ENCODE measurements at places on chromosomes 16 and 17.

GRCh38 chr17:69235338-69236058 lies 6.9 kb upstream of the ABCA10 start:
- DNase-seq: peak; percentile 68

- peak; percentile 93 for DNase-seq
Measured at GRCh38 chr16:30437511-30438046, 7.7 kb upstream of the DCTPP1 start.

DNA sequence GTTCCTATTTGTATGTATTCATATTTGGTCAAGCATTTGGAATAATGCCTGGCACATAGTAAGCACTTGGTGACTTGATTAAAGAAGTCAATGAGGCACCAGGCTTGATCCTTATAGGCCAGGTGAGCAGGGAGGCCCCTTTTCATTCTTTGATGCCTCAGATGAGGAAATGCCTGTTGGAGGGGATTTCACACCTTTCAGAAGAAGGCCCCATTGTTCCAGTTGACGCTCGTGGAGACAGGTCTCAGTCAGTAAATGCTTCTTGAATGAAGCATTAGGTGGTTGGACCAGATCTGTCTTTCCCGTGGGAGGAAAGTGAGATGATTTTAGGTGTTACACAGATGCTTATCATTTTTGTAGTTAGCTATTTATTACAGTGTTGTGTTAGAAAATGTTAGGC lies 13.0 kb downstream of the LCMT1 start:
- no peak for DNase-seq

DNA sequence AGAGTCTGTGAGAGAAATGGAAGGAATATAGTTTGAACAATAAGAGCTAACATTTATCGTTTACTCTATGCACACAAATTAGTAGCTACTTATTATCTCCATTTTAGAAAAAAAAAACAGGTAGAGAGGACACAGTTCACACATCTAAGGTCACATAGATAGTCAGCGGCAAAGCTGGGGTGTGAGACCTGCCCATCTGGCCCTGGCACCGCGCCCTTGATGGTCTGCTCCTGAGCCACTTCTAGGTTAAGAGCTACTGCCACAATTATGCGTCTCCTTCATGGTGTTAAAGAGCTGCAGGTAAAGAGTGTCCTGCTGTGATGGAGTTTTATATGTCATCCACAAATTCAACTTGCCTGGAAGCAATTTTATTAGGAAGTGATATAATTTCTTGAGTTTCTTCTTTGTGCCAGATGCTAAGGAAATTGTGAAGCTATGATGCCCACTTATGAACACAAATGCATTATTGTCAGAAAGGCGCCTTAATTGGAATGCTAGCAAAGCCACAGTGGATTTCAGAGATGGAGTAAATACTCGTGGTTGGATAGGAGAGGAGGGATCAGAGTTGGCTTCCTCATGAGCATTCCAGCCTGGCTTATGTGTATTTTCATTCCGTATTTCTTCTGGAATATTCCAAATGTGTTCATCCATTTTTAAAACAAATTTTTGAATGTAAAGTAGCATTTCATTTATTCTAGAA lies 21.3 kb upstream of the MFSD6L start:
- no peak for DNase-seq

- no peak for DNase-seq
Measured at GRCh38 chr16:72467157-72467759, 295.3 kb upstream of the PMFBP1 start.

DNA sequence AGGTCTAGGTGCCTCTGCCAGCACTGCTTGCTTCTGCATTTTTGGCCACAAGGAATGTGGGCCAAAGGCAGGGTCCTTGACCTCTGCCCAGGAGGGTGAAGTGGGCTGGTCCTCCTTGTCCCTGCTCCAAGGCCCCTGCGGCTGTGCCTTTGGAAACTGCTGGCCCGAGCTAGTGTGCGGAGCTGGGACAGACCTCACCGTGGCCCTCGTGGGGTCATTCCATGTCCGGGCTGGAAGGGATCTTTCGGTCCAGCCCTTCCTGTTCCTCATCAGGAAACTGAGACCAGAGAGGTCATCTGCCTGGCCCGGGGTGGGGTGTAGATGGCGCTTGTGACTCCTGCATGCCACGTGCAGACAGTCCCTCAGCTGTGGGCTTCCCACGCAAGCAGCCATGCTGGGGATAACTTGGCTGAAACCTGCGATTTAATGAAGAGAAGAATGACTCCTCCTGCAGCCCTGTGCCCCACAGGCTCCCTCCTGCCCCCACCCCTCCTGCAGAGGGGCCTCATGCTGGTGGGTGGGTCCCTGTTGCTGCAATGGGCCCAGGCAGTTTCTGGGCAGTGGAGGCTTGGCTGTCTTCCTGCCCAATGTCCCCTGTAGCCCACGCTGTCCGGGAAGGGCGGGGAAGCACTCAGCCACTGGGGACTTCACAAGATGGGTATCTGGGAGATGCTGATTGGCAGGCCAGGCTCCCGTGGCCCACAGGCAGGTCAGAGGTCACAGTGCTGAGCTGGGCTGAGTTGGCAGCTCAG lies 245.2 kb downstream of the SEC14L1 start:
- DNase-seq: no peak

GRCh38 chr17:37743612-37743874 lies 1.3 kb downstream of the HNF1B start:
- no peak for DNase-seq

DNA sequence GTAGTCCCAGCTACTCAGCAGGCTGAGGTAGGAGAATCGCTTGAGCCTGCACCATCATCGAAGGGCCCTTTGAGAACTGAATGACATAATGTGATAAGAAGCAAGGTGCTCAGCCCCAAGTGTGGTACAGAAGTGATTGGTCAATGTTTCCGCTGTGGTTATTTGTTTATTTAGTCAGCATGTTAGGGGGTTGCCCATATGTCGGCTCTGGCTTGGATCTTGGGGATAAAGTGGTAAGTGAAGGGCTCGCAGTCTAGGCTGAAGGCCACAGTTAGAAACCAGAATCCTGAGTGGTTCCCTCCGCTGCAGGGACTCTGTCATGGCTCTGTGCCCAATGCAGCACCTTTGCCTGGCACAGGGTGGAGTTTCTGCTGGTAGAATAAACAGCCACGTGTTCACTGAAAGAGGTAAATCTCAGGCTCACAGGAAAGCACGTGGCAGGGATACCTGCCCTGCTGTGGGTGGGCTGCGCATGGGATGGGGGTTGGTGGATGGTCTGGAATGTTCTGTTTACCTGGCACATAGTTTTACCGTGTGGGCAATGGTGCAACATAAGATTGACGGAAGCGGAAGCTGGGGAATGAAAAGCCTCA lies 35.4 kb downstream of the SYT17 start:
- peak; percentile 69 for DNase-seq

- no peak for DNase-seq
Measured at GRCh38 chr16:89981414-89981813, 32.9 kb downstream of the DEF8 start.

DNA sequence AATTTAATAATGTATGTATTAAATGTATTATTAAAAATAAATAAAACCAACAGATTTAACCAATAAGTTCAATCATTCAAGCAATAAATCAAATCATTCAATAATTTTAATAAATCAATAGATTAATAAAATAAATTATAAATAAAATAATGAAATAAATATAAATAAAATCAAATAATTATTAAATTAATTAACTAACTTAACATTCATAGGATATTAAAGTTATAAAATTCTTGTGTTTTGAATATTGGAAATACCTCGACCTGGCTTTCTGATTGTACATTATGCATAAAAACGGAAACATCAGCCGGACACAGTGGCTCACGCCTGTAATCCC lies 182.2 kb downstream of the BANP start:
- DNase-seq: no peak

GRCh38 chr16:27617665-27618064 lies 67.7 kb downstream of the KATNIP start:
- no peak for DNase-seq

DNA sequence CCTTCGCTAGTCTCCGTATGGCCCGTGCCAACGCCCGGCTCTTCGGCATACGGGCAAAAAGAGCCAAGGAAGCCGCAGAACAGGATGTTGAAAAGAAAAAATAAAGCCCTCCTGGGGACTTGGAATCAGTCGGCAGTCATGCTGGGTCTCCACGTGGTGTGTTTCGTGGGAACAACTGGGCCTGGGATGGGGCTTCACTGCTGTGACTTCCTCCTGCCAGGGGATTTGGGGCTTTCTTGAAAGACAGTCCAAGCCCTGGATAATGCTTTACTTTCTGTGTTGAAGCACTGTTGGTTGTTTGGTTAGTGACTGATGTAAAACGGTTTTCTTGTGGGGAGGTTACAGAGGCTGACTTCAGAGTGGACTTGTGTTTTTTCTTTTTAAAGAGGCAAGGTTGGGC lies 2.5 kb downstream of the RPL13 start:
- no peak for DNase-seq

DNA sequence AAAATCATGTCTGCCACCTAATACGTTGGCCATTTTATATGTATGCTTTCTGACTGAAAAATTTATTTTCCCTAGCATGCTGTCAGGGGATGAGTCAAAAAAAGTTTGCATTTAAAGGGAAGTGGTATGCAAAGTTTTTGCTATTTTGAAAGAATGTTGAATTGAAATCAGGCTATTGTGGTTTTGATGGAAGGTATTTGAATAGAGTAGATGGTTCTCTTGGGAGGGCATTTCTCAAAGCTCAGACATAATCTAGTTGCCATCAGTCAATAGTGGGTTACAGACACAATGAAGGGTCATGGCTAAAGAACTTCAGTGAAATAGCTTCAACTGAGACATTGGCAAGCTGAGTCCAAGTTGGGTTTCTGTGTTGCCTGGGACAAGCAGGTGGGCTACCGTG lies 102.4 kb downstream of the MAP2K6 start:
- DNase-seq: no peak

DNA sequence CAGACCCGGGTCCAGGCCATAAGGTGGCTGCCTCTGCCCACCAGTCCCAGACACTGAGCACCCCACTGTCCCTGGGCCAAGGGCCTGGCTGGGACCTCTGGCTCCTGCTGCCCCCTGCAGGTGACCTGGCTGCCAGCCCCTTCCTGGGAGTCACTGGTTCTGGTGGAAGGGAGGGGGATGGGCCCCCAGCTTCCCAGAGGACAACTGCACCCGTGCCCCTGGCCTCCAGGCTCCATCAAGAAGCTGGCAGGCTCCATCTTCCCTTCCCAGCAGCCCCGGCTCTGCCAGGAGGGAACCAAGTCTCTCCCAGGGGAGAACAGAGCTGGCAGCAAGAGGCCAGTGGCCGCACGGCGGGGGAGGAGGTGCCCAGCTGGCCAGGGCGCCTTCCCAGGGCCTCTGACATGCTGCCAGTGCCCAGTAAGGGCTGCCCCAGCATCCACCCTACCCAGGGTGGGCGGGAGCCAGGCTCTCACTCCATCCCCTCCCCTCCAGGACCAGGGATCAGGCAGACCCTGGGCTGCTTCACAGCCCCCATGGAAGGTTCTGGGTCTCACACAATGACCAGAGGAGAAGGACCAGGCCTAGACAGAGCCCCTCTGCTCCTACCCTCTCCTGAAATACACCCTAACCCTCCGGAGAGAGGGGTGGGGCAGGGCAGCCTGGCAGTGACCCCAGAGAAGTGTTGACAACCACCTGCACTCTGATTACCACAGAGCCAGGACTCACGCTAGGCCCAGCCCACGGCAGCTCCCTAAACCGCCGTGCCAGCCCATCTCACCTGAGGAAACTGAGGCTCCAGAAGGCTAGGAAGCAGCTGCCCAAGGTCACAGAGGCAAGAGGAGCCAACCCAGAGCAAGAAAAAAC lies 3.6 kb downstream of the CLUH start:
- DNase-seq: no peak

GRCh38 chr16:57409870-57410587 lies 5.5 kb downstream of the CCL17 start:
- DNase-seq: peak; percentile 30

DNA sequence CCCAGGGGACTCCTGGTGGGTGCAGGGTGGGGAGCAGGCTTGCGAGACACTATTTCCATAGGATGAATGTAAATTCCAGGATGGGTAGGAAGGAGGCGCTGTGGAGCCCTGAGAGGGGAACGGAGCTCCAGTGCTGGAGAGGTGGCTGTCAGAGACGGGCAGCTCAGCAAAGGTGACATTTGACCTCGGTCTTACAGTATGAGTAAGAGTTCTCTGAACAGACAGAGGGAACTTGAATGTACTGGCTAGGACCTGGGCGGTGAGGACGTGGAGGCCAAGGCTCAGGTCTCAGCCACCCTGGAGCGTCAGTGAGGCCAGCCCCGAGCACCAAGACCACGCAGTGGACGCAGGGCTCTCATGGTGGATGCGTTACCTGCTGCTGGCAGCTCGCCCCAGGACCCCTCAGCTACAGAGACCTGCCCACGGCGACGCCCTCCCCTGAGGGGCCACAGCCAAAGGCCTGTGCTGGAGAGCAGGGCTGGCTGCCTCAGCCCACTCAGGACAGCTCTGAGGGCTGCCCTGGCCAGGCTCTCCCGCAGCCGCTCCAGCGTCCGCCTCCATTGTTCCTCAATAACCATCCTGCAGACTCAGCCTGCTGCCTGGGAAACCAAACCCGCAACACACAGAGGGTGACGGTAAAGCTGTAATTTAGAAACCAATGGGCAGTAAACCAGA lies 65.9 kb upstream of the TNRC6C start:
- no peak for DNase-seq

- no peak for DNase-seq
Measured at GRCh38 chr17:17958982-17959381, 13.2 kb downstream of the TOM1L2 start.

- DNase-seq: no peak
Measured at GRCh38 chr16:7209598-7209997, 123.0 kb upstream of the RBFOX1 start.

DNA sequence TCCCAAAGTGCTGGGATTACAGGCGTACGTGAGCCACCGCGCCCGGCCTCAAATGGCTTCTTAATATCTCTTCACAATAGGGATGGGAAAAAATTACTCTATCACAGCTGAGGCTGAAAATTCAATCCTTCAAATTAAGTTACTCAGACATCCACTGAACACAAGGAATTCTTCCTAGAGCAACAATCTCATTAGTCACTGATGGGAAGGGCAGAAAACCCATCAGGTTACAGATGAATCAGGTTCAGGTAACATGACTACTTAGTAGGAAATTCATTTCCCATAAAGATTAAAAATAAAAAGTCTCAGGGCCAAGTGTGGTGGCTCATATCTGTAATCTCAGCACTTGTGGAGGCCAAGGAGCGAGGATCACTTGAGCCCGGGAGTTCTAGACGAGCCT lies 42.5 kb upstream of the ABR start:
- no peak for DNase-seq

GRCh38 chr17:50114849-50115357 lies 15.1 kb downstream of the SAMD14 start:
- DNase-seq: peak; percentile 50

Measured in NCI-H2029 (cell line).